ENCODE measurements at places on chromosomes 13 and 19.

DNA sequence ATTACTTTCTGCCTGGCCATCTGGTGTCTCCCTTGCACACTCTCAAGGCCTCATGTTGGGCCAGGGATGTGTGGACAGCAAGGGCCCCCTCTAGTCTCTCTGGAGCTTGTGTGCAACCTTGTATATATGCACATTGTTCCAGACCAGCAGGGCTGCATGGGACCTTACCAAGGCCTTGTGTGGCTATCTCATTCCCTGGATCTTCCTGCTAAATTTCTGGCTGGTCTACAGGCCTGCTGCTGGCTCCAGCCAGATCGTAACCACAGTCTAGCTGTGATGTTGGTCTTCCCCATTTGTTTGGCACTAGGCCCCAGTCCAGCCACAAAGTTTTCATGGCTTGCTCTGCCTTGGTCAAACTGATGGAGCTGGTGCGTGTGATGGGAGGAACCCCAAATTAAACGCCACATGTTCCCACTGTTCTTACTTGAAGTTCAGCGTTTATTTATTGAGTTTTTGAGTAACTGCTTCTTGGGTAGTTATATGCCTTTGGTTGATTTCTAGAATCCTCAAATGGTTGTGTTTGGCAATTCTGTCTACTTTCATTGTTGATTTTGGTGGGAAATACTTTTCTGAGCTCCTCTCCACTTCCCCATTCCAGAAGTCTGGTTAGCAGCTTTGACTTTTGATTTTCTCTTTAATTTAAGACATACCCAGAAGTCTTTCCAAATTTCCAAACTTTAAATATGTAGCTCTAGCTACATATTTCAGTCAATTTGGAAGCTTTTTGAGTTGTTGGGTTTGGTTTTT, 56.4 kb downstream of the SIPA1L3 start:
- DNase-seq, result no peak

DNA sequence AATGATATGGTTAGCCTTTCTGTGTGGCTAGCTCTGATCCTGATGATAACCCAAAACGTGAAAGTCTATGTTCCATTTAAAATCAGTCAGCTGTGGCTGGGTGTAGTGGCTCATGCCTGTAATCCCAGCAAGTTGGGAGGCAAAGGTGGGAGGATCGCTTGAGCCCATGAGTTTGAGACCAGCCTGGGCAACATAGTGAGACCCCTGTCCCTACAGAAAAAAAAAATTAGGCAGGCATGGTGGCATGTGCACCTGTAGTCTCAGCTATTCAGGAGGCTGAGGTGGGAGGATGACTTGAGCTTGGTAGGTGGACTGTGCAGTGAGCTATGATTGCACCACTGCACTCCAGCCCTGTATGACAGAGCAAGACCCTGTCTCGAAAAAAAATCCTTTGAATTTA, 1.1 kb upstream of the EID2B start:
- no peak for DNase-seq

DNA sequence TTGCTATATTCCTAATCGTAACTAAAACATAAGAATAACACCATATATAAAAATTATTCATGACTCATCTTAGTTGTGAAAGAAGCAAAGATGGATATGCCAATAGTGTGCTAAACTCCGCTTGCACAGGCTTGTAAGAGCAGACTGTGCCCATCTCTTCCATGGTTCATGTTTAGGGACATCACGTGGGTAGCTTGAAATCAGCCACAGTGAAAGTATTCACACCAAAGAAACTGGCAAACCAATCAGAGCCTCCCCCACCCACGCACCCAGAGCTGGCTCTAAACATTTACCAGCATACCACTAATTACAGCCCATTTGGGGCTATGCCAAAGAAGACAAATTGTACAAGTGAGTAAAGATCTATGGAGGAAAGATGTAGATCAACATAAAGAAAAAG, 147.5 kb downstream of the DIAPH3 start:
- no peak for DNase-seq

- DNase-seq, result no peak
Measured at GRCh38 chr19:56905631-56906150, 65.2 kb upstream of the PEG3 start.

GRCh38 chr13:37407156-37407555, 191.4 kb downstream of the POSTN start:
- no peak for DNase-seq

GRCh38 chr19:29576761-29577648, 29.1 kb upstream of the POP4 start:
- no peak for DNase-seq

DNA sequence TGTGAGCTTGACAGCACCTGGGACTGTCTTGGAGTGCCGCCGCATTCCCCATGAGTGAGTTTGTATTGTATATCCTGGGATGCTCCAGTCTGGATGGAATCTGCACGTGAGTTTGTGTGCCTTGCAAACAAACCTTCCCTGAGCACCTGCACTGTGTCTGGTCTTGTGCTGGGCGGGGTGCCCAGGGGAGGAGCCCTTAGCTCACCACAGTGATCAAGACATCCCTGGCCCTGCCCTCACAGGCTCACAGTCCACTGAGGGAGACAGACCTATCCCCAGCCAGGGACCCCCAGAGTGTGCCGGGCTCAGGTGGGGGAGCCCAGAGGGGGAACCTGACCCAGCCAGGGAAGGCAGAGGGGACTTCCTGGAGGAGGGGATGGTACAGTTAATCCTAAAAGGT, 1.7 kb upstream of the BCAM start:
- no peak for DNase-seq

All from stimulated activated naive CD4-positive, alpha-beta T cell (primary cell).